ENCODE measurements at places on chromosomes 2 and 18.

- peaks cover 8% of the 10 kb centered on the region for H3K27me3 ChIP-seq
- peaks cover 3% of the 10 kb centered on the region for H3K36me3 ChIP-seq
- no peak for DNase-seq
- H3K27ac ChIP-seq = no peak overlapping the region
- H3K4me1 ChIP-seq = no peaks in the 10 kb centered on the region
Measured at GRCh38 chr2:38207168-38207567, 131.2 kb upstream of the CYP1B1 start.

DNA sequence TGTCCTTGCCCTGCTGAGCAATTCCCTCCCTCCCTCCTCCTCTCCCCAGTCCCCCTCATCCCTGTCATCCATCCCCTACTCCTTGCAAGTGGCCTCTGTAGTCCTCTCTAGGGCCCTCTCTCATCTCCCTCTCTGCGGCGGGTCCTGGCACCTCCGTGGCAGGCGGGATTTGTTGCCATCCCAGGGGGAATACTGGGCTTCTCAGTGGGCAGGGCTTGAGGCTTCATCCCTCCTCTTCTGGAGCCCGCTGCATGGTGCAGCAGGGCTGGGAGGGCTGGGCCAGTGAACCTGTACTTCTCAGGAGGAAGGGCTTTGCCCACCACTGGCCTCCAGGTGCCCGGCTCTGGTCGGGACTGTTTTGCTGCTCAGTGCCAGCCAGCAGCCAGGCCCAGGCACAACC, 216.2 kb downstream of the TFCP2L1 start:
- DNase-seq = no peak
- H3K4me1 ChIP-seq = no peaks in the 10 kb centered on the region
- no peaks in the 10 kb centered on the region for H3K36me3 ChIP-seq
- no peak overlapping the region for H3K27ac ChIP-seq
- peaks cover 13% of the 10 kb centered on the region for H3K27me3 ChIP-seq

- H3K4me1 ChIP-seq = peaks cover 25% of the 10 kb centered on the region
- no peaks in the 10 kb centered on the region for H3K27me3 ChIP-seq
- peaks cover 51% of the 10 kb centered on the region for H3K36me3 ChIP-seq
- no peak overlapping the region for H3K4me3 ChIP-seq
Measured at GRCh38 chr2:26059542-26059941, 25.7 kb downstream of the RAB10 start.

DNA sequence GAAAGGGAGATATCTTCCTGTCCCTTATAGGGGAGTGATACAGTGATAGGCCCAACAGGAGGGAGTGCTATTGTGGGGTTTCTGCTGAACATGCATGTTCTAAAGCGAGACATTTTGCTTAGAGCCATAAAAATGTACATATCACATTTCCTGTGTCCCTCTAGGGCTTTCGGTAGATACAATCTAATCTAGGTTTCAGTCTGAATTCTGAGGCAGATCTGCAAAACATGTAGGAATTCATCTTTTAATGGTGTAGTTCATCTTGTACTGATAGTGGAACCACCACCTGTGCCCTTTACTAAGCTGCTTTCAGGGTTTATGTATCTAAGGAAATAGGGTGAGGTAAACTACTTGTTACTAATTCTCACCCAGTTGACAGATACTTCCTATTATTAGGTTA, 73.8 kb downstream of the SPTBN1 start:
- no peak overlapping the region for H3K4me3 ChIP-seq
- H3K27ac ChIP-seq = no peak overlapping the region
- H3K36me3 ChIP-seq = no peaks in the 10 kb centered on the region

DNA sequence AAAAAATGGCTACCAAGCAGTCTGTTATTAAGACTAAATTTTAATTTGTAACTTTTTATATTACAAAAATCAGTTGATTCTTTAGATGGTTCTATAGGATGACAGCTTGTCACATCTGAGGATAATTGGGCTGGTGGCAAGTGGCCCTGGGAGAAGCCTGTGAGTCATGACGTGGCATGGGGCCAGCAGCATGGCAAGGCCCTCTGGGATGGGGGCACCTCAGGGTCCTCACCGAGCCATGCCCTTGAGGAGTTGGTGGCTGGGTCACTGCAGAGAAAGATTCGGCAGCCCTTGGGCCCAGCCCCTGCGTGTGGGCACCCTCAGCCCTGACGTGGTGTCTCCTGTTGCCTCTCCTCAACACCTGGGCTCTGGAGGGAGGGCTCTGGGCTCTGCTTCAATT, 49.7 kb downstream of the STK25 start:
- no peak for DNase-seq
- H3K36me3 ChIP-seq = peaks cover 9% of the 10 kb centered on the region
- no peaks in the 10 kb centered on the region for H3K4me1 ChIP-seq
- H3K27me3 ChIP-seq = peaks cover 3% of the 10 kb centered on the region
- no peak overlapping the region for H3K4me3 ChIP-seq
- H3K27ac ChIP-seq = no peak overlapping the region

DNA sequence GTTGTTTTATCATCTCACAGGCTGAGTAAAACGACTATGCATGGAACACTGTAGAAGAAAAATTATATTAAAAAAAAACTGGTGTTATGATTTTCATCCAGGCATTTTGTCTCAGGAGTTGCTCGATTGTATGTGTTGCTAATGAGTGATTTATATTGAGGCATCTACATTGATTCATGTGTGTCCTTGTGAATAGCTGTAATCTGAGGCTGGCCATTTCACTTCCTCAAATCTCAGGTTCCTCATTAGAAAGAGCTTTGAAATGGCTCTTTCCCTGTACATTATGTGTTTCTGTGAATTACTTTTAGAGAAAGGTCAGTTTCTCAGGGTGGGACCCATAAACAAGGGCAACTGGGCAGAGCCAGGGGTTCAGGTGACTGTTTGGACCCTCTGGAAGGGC, 2.3 kb downstream of the IL18R1 start:
- H3K27me3 ChIP-seq = no peaks in the 10 kb centered on the region
- DNase-seq = no peak
- H3K4me3 ChIP-seq = no peak overlapping the region
- H3K27ac ChIP-seq = no peak overlapping the region
- peaks cover 8% of the 10 kb centered on the region for H3K36me3 ChIP-seq

DNA sequence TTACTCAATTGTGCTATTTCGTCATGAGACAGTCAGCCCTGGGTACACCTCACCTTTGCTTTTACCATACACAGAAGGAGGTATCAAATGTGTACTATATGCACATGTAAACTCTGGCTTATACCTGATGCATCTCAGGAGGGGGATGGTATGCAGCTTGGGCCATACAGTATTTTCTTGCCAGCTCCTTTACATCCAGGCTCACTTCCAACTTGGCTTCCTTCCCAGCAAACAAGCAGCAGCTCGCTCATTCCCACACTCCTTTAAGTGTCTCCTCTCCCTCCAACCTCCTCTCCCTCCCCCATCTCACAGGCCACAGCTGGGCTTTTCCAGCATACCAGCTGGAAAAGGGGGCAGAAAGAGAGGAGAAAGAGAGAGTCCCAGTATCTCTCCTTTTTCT, 9.6 kb downstream of the MARCHF4 start:
- H3K27me3 ChIP-seq = peaks cover 2% of the 10 kb centered on the region
- no peak for DNase-seq
- no peaks in the 10 kb centered on the region for H3K36me3 ChIP-seq
- H3K4me1 ChIP-seq = peaks cover 18% of the 10 kb centered on the region
- no peak overlapping the region for H3K4me3 ChIP-seq
- no peak overlapping the region for H3K27ac ChIP-seq

- no peak overlapping the region for H3K27ac ChIP-seq
- H3K4me1 ChIP-seq = peaks cover 7% of the 10 kb centered on the region
- H3K36me3 ChIP-seq = no peaks in the 10 kb centered on the region
Measured at GRCh38 chr2:191218292-191218898, 26.8 kb upstream of the MYO1B start.

GRCh38 chr2:232896720-232897597, 26.9 kb downstream of the SNORC start:
- no peak overlapping the region for H3K4me3 ChIP-seq
- no peak overlapping the region for H3K27ac ChIP-seq
- no peaks in the 10 kb centered on the region for H3K4me1 ChIP-seq
- no peaks in the 10 kb centered on the region for H3K27me3 ChIP-seq

- no peaks in the 10 kb centered on the region for H3K27me3 ChIP-seq
- peaks cover 8% of the 10 kb centered on the region for H3K4me1 ChIP-seq
Measured at GRCh38 chr2:147288131-147288530, 556.7 kb upstream of the ACVR2A start.

- H3K4me1 ChIP-seq = peaks cover 41% of the 10 kb centered on the region
- no peak overlapping the region for H3K27ac ChIP-seq
- no peaks in the 10 kb centered on the region for H3K27me3 ChIP-seq
- no peak for DNase-seq
Measured at GRCh38 chr2:30408961-30409387, 38.1 kb upstream of the LCLAT1 start.

DNA sequence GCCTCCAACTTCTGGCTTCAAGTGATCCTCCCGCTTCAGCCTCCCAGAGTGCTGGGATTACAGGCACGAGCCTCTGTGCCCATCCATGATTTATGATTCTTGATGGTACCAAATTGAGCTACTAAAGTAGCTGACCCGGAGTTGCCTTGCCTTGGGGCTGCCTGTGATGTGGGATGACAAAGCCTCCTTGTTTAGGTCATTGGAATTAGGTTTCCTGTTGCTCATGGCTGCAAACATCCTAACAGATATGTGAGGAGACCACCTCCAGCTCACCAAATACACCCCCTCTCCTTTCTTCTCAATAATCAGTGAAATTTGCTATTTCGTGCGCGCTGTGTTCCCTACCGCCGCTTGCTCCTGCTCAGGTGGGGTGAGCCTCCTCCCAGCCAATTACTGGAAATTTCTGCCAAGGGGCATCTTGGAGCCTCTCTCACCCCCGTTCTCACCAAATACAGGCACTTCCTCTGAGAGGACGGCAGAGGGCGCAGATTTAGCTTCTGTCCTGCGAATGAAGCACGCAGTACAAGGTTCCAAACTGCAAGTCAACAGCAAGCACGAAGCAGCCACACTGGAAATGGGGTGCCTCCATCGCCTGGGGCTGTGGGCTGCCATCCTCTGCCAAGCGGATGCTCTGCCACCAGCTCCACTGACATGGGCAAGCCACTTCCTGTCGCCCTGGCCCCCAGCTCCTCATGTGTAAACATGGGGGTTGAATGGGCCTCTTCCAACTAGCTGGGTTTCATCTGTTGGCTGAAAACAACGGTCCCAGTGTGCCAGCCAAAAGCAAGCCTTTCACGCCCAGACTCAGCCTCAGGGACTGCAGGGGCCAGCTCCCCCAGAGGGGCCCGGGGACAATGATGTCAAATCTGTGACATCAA, 71.7 kb downstream of the NCAPH start:
- H3K4me1 ChIP-seq = peaks cover 58% of the 10 kb centered on the region
- no peaks in the 10 kb centered on the region for H3K36me3 ChIP-seq
- H3K27ac ChIP-seq = peak overlapping the region; percentile 99
- peak; percentile 91 for DNase-seq

GRCh38 chr2:8197101-8197500, 484.8 kb upstream of the ID2 start:
- H3K27ac ChIP-seq = no peak overlapping the region
- H3K4me3 ChIP-seq = no peak overlapping the region
- no peaks in the 10 kb centered on the region for H3K36me3 ChIP-seq
- H3K27me3 ChIP-seq = no peaks in the 10 kb centered on the region
- no peak for DNase-seq

DNA sequence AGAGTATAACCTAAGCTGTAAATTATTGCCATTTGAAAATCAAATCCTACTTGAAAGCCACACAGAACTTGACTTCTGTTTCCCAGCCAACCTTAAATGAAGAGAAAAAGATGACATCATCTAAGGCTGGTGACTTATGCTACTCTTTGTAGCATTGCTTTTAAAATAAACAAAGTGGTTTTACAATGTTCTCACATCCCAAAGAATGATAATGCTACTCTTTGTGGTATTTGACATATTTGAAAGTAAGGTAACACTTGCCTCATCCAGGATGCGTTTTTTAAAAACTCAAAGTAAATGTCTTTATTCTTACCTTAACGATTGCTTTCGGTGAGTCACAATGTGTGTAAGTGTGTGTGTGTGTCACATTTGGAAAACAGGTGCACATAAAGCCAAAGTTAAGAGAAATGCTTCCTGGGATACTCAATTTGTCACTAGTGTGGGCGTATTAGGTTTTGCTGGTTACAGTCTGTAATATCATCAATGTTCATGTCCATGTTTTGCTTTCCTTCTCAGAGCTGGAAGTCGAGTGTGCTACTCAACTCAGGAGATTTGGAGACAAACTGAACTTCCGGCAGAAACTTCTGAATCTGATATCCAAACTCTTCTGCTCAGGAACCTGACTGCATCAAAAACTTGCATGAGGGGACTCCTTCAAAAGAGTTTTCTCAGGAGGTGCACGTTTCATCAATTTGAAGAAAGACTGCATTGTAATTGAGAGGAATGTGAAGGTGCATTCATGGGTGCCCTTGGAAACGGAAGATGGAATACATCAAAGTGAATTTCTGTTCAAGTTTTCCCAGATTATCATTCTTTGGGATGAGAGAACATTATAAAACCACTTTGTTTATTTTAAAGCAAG, 2.6 kb downstream of the PMAIP1 start:
- peak overlapping the region; percentile 8 for H3K4me3 ChIP-seq
- H3K27me3 ChIP-seq = no peaks in the 10 kb centered on the region
- H3K27ac ChIP-seq = peak overlapping the region; percentile 4
- H3K4me1 ChIP-seq = peaks cover 70% of the 10 kb centered on the region
- no peaks in the 10 kb centered on the region for H3K36me3 ChIP-seq
- DNase-seq = no peak

GRCh38 chr18:500632-501405, at the start of gene COLEC12:
Gene COLEC12 (minus strand): TSS chr18:500701. CDS start chr18:500514, 187 bp downstream.
- peaks cover 33% of the 10 kb centered on the region for H3K27me3 ChIP-seq
- H3K27ac ChIP-seq = no peak within 1 kb of the TSS
- H3K4me1 ChIP-seq = peaks cover 8% of the 10 kb centered on the region
- no peaks in the 10 kb centered on the region for H3K36me3 ChIP-seq
- peak within 1 kb of the TSS; percentile 33 for H3K4me3 ChIP-seq

DNA sequence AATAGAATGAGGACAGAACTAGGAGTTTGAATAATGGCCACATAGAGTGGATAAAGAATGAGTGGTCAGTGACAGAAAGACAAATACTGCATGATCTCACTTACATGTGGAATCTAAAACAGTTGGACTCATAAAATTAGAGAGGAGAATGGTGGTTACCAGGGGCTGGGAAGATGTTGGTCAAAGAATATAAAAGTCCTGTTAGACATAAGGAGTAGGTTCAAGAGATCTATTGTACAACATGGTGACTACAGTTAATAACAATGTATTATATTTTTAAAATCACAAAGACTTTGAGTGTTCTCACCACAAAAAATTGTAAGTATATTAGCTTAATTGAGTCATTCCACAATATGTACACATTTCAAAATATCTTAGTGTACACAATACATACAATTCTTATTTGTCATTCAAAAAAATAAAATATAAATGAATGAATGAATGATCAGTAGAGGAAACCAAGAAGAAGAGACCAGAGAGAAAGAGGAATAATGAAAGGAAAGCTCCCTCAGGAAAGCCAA, 177.9 kb upstream of the VRK2 start:
- no peaks in the 10 kb centered on the region for H3K4me1 ChIP-seq
- DNase-seq = no peak
- no peak overlapping the region for H3K4me3 ChIP-seq
- no peak overlapping the region for H3K27ac ChIP-seq
- H3K27me3 ChIP-seq = no peaks in the 10 kb centered on the region
- H3K36me3 ChIP-seq = no peaks in the 10 kb centered on the region

DNA sequence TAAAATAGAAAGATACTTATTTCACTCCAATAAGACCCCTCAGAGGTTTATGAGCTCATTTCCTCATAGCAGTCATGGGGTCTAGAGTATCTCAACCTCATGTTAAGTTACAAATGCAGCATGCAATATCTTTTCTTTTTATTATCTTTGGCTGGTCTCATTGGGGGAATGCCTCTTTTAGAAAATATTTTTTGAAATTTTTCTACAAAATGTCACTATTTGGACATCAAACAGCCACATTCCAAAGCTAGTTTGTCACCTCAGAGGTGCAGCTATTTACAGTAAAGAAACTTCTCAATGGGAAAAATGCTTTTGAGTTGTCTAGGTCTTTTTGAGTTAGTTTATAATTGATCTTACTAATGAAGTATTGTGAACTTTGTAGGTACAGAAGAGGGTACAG, 370.7 kb upstream of the LRATD1 start:
- peaks cover 1% of the 10 kb centered on the region for H3K27me3 ChIP-seq
- no peaks in the 10 kb centered on the region for H3K4me1 ChIP-seq
- no peaks in the 10 kb centered on the region for H3K36me3 ChIP-seq
- no peak overlapping the region for H3K4me3 ChIP-seq
- DNase-seq = no peak
